Stimulated activated naive B cell treated with anti-CD40 and anti-IgM and Interleukin-4, amounts not matched to agents 10 μg/mL and 1 μg/mL and 100 μg/mL, for 72 hours (primary cell): ENCODE measurements at places on chromosomes 5 and 9.

GRCh38 chr5:132283423-132284043 is 10.7 kb upstream of the SLC22A4 start:
- no peaks in the 10 kb centered on the region for H3K4me1 ChIP-seq
- H3K4me3 ChIP-seq: no peak overlapping the region
- no peaks in the 10 kb centered on the region for H3K36me3 ChIP-seq
- H3K27me3 ChIP-seq: no peaks in the 10 kb centered on the region
- no peak for DNase-seq
- no peak overlapping the region for H3K27ac ChIP-seq

DNA sequence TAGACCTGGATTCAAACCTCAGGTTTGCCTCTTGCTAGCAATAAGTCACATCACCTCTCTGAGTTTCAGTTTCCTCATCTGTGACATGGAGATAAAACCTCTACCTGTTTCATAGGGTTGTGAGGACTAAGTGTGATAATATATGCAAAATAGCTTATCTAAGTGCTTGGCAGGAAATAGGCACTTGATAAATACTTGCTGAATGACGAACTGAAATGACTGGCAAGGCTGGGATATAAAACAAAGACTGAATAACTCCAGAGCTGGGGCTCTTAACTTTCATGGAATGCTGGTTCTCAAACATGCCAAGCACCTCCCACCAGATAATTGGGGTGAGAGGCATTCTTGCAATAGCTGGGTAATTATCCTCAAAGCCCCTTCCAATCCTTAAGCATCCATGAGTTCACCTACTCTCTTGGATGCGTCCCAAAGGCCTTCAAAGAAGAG is 87.6 kb downstream of the ADRB2 start:
- H3K27ac ChIP-seq: no peak overlapping the region
- H3K27me3 ChIP-seq: peaks cover 4% of the 10 kb centered on the region
- H3K4me3 ChIP-seq: no peak overlapping the region
- no peaks in the 10 kb centered on the region for H3K36me3 ChIP-seq
- H3K4me1 ChIP-seq: no peaks in the 10 kb centered on the region

GRCh38 chr9:135035781-135036760 is 51.4 kb upstream of the OLFM1 start:
- no peaks in the 10 kb centered on the region for H3K4me1 ChIP-seq
- H3K36me3 ChIP-seq: no peaks in the 10 kb centered on the region
- no peak overlapping the region for H3K4me3 ChIP-seq
- DNase-seq: no peak
- H3K27ac ChIP-seq: no peak overlapping the region
- peaks cover 35% of the 10 kb centered on the region for H3K27me3 ChIP-seq

GRCh38 chr9:27427272-27427643 is 96.8 kb upstream of the IFNK start:
- H3K4me3 ChIP-seq: no peak overlapping the region
- H3K27me3 ChIP-seq: no peaks in the 10 kb centered on the region
- no peaks in the 10 kb centered on the region for H3K36me3 ChIP-seq
- DNase-seq: no peak
- peaks cover 54% of the 10 kb centered on the region for H3K4me1 ChIP-seq

DNA sequence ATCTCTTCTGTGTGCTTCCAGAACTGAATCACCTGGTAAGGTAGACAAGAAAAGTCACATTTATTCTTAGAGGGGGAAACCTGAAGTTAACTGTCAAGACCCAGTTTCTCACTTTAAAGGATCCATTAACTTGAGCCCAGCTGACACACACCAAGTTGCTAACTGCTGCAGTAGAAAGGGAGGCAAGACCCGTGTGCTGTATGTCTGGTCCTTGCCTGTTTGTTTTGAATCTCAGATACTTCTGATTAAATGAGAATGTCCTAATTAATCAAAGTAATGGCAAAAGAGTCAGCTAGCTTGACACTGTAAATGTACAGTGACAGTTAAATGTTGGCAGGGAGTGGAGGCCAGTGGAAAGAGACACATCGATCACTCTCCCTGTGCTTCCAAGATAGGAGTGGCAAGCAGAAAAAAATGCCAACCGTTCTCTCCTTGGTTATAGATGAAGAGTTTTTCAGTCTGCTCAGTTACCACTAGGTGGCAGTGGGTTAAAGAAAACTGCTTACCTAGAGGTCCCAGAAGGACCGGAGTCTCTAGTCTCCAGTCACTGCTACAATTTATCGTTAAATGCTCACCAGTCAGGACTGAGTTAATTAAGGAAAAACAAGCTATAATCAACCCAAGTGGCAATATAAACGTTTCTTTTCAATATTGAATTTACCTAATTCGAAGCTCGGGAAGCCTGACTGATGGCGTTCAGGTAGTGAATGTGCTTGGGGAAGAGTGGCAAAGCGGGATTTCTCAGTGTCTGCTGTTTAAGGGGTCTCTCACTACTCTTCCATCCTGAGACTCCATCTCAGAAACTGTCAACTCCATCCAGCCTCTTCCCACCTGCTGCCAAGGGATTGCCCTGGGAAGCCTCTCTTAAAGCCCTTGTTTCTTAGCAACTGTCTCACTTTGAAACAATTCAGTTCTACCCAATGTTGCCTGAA is 18.4 kb downstream of the LSM11 start:
- H3K27ac ChIP-seq: no peak overlapping the region
- peaks cover 8% of the 10 kb centered on the region for H3K4me1 ChIP-seq
- H3K4me3 ChIP-seq: no peak overlapping the region
- peak; percentile 11 for DNase-seq
- no peaks in the 10 kb centered on the region for H3K27me3 ChIP-seq

- no peaks in the 10 kb centered on the region for H3K36me3 ChIP-seq
Observed at GRCh38 chr5:36658038-36658756, 51.8 kb downstream of the SLC1A3 start.

DNA sequence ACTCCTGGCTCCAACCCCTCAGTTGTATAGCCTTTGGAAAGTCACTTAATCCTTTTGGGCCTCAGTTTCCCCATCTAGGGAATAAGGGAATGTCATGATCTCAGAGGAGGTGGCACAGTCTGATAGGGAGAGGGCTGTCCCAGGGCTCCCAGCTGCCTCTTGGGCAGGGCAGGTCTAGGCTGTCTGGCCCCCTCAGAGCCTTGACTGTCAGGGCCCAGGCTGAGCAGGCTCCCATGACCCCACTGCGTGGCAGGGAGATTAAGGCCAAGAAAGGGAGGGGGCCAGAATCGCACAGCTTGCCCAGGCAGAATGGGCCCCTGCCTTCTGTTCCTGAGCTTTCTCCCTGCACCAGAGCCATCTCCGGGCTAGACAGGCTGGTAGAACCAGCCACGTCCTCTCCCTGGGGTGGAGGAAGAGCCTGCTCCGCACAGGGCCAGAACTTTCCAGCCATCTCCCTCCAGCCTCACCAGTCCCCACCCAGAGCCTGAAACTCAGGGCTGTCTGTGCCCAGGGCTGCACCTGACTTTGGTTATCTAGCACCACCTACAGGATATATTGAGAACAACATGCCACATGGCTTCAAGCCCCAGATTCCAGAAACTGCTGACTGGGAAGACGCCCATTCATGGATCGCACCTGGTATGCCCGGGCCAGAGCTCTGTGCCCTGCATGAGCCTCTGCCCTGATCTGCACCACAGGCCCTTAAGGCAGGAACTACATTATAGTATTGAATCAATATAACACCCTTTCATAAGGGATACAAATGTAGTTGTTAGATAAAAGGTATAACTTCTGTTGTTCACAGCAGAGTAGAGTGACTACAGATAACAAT is 32.1 kb downstream of the NAIF1 start:
- H3K27me3 ChIP-seq: no peaks in the 10 kb centered on the region
- H3K4me1 ChIP-seq: peaks cover 35% of the 10 kb centered on the region
- H3K27ac ChIP-seq: peak overlapping the region; percentile 37
- H3K4me3 ChIP-seq: no peak overlapping the region

DNA sequence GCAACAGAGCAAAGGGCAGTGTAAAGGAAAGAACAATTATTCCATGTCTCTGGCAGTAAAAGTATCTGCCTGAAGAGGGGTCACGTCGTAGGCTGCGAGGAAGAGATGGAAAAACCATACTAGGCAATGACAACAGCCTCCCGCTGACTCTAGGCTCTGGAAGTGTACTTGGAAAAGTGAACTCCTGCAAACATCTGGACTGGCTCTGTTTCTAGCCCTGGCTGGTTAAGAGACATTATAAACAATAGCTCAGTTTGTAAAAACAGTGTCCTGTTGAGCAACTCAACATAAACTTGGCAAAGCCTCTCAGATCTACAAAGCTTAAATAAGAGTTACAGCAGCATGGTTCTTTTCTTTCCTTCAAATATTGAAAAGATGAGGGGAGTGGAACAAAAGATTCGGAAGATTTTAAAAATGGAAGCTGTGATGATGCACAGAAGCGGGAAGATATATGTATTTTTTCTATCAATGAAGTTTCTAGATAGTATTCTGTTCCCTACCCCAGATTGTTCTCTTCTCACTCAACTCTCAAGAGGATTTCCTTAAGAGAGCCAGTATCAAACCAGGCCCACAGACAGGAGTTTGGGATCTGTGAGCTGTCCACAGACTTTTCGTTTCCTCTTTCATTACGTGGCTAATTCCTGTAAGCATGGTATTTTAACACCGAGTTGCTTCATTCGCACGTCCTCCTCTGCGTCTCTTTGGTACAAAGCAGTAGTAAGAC is 79.4 kb downstream of the SPTLC1 start:
- H3K4me3 ChIP-seq: no peak overlapping the region
- H3K36me3 ChIP-seq: peaks cover 43% of the 10 kb centered on the region
- DNase-seq: no peak
- H3K27me3 ChIP-seq: no peaks in the 10 kb centered on the region
- H3K27ac ChIP-seq: no peak overlapping the region

GRCh38 chr5:143134269-143134668 is 269.2 kb downstream of the NR3C1 start:
- no peak for DNase-seq
- no peak overlapping the region for H3K4me3 ChIP-seq
- H3K27me3 ChIP-seq: no peaks in the 10 kb centered on the region
- H3K27ac ChIP-seq: no peak overlapping the region

- no peak for DNase-seq
- H3K4me1 ChIP-seq: peaks cover 5% of the 10 kb centered on the region
- peaks cover 21% of the 10 kb centered on the region for H3K27me3 ChIP-seq
- H3K4me3 ChIP-seq: no peak overlapping the region
- H3K36me3 ChIP-seq: no peaks in the 10 kb centered on the region
- H3K27ac ChIP-seq: no peak overlapping the region
Observed at GRCh38 chr9:36823466-36823865, 210.6 kb downstream of the PAX5 start.

GRCh38 chr9:77375956-77376532 is 198.7 kb downstream of the VPS13A start:
- peaks cover 26% of the 10 kb centered on the region for H3K36me3 ChIP-seq
- no peaks in the 10 kb centered on the region for H3K4me1 ChIP-seq
- no peak overlapping the region for H3K4me3 ChIP-seq
- no peak for DNase-seq
- H3K27ac ChIP-seq: no peak overlapping the region

DNA sequence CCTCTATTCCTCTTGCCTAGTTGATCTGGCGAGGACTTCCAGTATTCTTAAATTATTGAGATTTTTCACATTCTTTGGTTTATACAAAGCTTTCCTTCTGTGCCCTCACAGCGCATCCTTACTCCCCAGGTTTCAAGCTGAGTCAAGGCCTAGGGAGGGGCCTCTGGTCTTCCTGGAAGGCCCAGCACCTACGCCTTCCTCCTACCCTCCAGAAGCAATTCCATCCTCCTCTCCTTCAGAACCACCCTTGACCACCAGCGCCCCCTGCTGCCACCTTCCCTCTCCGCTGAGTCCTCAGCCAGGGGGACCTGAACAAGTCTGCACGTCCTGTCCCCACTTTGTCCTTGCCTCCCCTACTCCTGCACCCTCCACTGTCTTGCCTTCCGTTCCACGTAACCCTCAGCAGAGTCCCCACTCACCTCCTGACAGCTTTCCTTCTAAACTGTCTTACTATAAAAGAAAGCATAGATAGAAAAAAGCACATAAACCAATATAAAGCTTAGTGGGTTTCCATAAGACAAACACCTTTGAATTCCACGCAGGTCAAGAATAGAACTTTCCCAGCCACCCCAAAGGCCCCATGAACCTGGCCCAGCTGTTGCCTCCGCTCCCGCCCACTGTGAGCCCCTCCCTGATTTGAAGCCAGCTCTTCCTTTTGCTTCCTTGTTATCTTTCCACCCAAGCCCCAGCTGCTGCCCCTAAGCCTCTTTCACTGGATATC is 63.0 kb upstream of the CTSL start:
- no peaks in the 10 kb centered on the region for H3K27me3 ChIP-seq
- H3K27ac ChIP-seq: no peak overlapping the region
- H3K4me1 ChIP-seq: no peaks in the 10 kb centered on the region
- no peaks in the 10 kb centered on the region for H3K36me3 ChIP-seq

DNA sequence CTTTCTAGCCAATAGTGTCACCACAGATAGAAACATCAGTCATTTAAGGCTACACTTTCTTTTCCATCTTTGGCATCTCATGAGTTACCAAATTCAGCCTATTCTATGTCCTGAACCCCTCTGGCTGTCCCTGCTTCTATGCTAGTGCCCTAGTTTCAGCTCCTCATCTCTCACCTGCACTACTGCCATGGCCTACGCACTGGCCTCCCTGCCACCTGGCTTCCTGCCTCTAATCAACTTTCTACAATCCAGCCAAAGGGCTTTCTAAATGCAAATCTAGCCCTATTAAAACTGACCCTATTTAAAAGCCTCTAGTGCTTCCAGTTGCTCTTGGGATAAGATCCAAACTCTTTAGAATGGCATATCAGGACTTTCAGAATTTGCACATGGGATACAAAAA is 482.9 kb downstream of the TMEM38B start:
- no peaks in the 10 kb centered on the region for H3K4me1 ChIP-seq
- no peak overlapping the region for H3K27ac ChIP-seq
- H3K36me3 ChIP-seq: no peaks in the 10 kb centered on the region
- DNase-seq: no peak
- no peak overlapping the region for H3K4me3 ChIP-seq

GRCh38 chr5:52799358-52799982 is 11.8 kb downstream of the ITGA1 start:
- H3K36me3 ChIP-seq: peaks cover 18% of the 10 kb centered on the region
- peak overlapping the region; percentile 98 for H3K27ac ChIP-seq
- peaks cover 23% of the 10 kb centered on the region for H3K4me1 ChIP-seq
- H3K4me3 ChIP-seq: peak overlapping the region; percentile 95
- H3K27me3 ChIP-seq: no peaks in the 10 kb centered on the region

DNA sequence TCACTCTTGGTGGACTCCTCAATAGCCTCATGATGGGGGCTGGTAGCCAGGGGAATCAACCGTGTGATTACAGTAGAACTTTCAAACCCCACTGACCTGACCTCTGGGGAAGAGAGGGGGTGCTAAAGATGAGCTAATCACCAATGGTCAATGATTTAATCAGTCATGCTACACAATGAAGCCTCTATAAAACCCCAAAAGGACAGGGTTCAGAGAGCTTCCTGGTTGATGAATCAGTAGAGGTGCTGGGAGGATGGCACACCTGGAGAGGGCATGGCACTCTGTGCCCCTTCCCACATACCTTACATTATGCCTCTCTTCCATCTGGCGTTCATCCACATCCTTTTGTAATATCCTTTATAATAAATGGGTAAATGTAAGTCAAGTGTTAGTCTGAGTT is 8.9 kb upstream of the SH3TC2 start:
- DNase-seq: no peak
- no peak overlapping the region for H3K27ac ChIP-seq
- H3K27me3 ChIP-seq: peaks cover 18% of the 10 kb centered on the region
- no peaks in the 10 kb centered on the region for H3K4me1 ChIP-seq
